ENCODE measurements at places on chromosomes 2 and 18.

- no peak for DNase-seq
Measured at GRCh38 chr18:59006461-59007067, 133.1 kb upstream of the SEC11C start.

- DNase-seq: no peak
Measured at GRCh38 chr2:43021791-43022509, 204.5 kb downstream of the ZFP36L2 start.

- DNase-seq: no peak
Measured at GRCh38 chr2:222024932-222025880, 273.6 kb downstream of the PAX3 start.

DNA sequence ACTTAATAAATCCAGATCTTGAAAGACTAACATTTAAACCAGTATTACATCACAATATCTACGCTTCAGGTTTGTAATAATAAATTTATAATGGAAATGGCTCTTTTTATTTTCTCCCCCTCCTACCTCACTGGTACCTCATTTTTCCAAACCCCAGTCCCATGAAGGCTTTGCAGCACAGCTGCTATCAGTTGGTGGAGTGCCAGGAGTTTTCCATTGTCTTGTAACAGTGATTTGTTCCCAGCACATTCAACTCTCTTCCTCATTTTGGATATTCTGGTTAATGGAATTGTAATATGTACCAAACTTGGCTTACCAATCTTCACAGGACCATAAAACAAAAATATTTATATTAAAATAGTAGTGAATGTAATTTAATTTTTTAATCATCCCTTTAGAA lies 91.2 kb downstream of the VRK2 start:
- no peak for DNase-seq

GRCh38 chr2:200379481-200380090 lies 73.1 kb downstream of the SPATS2L start:
- DNase-seq: no peak

GRCh38 chr2:124805060-124805459 lies 780.0 kb downstream of the CNTNAP5 start:
- DNase-seq: no peak

DNA sequence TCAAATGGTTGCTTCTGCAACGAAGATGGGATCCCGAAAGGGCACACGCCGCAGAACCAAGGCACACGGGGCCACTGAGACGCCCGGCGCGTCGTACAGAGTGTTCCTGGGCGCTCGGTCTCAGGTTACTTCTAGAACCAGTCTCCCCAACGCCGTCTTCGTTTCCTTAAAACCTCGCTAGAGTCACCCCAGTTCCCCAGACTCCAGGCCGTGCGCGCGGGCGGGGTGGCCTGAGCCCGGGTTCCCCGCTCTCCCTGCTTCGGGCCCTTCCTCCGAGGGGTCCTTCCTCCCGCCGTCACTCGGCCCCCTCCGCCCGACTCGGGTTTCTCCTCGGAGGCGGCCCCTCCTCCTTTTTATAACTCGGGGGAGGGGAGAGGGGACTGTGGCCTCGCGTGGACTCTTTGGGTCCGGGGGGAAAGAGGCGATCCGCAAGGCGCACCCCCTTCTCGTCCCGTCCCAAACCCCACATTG lies 774 bp upstream of the FZD7 start:
- peak; percentile 12 for DNase-seq

DNA sequence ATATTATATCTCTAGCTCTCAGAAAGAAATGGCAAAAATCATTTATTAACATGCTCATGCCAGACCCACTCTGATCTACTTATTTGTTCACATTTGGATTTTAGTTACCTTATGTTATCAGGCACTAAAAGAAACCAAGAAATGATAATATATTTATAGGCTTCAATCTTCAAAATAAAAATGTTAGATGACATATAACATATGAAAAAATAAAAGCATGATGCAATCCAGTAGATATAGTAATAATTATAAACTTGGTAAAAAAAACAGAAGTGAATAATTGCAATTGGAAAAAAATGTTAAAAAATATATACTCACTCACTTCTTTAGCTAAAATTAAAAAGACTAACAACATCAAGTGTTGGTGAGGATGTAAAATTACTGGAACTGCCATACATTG lies 248.3 kb upstream of the VRK2 start:
- DNase-seq: no peak

- DNase-seq: no peak
Measured at GRCh38 chr2:139165041-139165440, 384.9 kb upstream of the NXPH2 start.

GRCh38 chr2:239202343-239202742 lies 198.5 kb downstream of the HDAC4 start:
- no peak for DNase-seq

- no peak for DNase-seq
Measured at GRCh38 chr18:47331026-47331425, 79.6 kb upstream of the SKOR2 start.

- no peak for DNase-seq
Measured at GRCh38 chr2:65353046-65353445, 79.4 kb downstream of the SPRED2 start.

Data from stimulated activated CD4-positive, alpha-beta T cell treated with anti-CD3 and anti-CD28 coated beads, Interleukin-1b, Interleukin-23, amount 100 ng/mL, for 24 hours (primary cell).